ENCODE measurements at places on chromosomes 7 and 10.

- no peak for DNase-seq
These were observed 631 bp downstream of the RTKN2 start for GRCh38 chr10:62268027-62268398.

- DNase-seq, result no peak
These were observed 95.7 kb downstream of the BICC1 start for GRCh38 chr10:58608351-58608750.

DNA sequence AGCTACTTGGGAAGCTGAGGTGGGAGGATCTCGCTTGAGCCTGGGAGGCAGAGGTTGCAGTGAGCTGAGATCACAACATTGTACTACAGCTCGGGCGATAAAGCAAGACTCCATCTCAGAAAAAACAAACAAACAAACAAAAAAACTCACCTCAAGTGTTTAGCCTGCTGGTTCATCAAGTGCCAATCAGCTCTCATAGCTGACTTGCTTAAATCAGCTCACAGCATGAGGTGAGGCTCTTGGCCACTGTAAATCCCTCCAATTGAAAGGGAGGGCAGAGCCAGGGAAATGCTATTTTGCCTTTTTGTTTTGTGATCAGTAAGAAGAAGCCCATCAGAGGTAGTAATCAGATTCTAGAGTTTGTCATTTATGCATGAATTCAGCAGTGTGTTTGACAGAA, 112.3 kb downstream of the RAB11FIP2 start:
- DNase-seq, result no peak

DNA sequence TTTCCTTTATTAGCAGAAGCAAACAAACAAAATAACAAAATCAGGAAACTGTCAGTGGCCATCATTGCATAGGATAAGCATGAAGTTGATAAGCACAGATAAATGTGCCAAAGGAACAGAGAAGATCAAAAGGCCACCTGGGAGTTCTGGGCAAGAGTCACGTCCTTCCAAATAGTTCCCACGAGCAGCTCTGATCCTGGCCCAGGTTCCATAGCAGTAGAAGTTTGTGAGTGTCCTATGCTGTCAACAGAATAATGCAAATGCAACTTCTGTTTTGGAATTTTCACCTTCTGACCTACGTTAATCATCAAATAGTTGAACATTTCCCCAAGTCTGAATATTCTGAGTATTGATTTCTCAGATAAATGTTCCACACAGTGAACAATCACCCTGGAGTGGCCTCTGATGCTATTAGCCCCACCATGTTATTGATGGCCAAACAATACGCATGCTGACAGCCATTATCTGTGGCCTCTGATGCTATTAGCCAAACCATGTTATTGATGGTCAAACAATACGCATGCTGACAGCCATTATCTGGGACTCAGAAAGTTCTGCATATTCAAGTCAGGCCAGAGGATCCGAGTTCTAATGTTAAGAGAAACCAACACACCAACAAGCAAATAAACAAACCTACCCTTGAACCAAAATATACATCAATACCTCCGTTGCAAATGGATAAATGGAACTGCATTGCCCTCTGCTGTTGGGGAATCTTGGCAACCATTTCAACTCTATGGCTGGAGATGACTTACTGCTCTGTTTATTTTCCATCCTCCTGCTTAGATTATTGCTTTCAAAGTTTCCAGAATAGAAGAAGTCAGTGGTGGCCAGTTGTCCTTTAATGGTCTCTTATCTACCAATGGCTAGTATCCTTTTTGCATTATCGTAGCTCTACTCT, 63.3 kb downstream of the MRC1 start:
- no peak for DNase-seq

GRCh38 chr7:152894295-152895170, 135.0 kb downstream of the ACTR3B start:
- no peak for DNase-seq

DNA sequence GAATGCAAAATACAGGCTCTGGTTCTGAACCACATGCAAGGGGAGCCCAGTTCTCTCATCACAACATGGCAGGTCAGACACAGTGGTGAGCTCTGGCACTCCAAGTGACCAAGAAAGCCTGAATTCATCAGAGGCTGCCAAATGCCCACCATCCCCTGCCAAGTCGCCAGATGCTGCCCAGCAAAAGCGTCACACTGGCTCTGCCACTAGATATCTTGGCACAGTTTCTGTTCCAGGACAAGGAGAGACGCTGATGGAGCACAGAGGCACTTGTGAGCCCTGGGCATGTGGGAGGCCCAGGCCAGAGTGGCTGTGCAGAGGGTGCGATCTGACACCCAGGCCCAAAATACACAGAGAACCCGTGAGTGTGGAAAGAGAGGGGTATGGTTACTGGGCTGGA, 57.8 kb downstream of the GAD2 start:
- no peak for DNase-seq

DNA sequence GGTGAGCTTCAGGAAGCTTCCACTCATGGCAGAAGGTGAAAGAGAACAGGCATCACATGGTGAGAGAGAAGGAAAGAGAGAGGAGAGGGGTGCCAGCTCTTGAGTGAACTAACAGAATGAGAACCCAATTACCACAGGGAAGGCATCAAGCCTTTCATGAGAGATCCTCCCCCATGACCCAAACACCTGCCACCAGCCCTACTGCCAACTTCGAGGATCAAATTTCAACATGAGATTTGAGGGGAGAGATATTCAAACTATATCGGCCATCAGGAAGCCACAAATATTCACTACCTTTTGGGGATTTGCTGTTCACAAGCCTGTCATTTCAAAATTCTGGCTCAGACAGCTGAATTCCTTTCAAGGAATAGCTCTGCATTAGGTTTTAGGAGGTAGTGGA, 39.9 kb upstream of the SMNDC1 start:
- no peak for DNase-seq

DNA sequence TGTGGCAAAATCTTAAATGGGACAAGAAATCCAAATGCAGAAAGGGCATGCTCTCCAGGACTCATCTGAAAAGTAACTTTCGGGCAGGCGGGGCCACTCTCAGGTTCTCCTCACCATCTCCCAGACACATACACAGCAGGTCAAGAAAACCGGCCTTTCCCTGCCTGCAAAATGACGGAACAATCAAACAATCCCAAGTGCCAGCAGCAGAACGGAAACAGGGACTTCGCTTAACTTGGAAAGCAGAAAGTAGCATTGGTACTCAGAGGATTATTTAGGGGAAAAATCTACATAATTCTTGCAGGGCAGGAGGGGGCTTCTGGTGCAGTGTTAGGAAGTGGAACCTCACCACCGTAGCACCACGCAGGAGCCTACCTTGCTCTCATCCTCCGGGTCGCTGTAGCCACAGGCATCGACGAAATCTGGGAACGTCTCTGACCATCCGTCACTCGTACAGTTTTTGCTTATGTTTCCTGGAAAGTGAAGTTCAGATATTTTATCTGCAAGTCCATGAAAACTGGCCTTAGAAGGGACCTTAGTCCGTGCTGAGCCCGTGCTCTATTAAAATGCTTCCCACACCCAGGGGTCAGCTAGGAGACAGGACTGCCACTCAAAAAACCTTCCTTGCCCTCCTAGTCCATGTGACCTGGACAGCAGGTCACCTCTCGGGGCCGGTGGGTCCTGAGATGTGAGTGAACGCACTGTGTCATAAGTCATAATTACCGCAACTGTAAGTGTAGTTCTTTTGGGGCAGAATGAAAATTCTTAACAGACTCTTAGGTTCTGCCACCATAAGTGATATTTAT, 41.1 kb downstream of the VIPR2 start:
- DNase-seq, result no peak

DNA sequence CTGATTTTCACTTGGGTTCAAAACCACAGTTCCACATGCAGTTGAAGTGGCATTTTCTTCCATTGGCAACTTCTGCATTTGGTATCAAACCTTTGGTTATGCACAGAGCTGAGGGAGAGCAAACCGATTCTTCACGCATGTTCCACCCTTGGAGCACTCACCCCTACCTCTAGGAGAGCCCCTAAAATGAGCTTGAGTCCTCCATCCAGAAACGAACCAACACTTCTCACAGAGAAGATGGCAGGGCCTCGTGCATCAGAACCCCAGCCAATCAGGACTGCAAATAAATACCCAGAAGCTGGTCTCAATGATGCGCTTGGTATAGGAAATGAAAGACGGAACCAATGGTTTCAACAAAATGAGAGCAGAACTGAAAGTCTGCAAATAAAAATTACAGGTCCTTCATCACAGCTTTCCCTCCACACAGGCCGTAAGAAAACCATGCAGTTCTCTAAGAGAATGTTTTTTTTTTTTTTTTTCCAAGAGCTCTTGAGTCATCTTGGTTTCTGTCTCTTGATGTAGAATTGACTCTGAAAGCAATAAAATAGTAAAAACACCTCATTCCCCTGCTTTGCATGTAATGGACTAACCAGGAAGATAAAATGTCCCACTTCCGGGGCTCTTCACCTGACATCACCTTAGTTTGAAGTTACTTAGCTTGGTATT, 23.9 kb downstream of the KLF6 start:
- no peak for DNase-seq

GRCh38 chr10:86155054-86155921, 211.3 kb downstream of the GRID1 start:
- DNase-seq, result no peak

GRCh38 chr10:59563531-59563930, 146.1 kb downstream of the SLC16A9 start:
- DNase-seq, result no peak
